ENCODE measurements at places on chromosomes 11 and 22.

DNA sequence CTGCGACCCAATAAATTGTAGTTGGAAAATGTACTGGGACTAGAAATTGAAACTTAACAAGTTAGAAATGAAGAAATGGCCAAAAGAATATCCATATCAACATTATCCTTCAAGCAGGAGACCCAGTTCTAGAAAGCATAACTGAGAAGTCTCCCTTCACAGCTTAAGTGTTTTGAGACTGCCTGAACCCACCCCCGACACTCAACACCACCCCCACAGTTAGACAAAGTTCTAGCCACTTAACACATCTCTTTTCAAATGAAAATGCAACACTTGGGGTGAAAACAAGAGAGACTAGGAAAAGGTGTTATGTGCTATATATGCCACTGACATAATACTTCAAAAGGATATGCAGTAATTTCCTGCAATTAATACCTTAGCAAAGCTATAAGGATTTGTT, 184.5 kb downstream of the SOX6 start:
- DNase-seq = no peak

GRCh38 chr22:22113701-22114100, 130.9 kb upstream of the VPREB1 start:
- DNase-seq = no peak

GRCh38 chr11:78954696-78955095, 380.0 kb upstream of the NARS2 start:
- DNase-seq = no peak

GRCh38 chr11:107018219-107018901, at the start of gene GUCY1A2:
TSS of gene GUCY1A2 (minus strand) at chr11:107018476. CDS start at chr11:107018055, 421 bp downstream.
- no peak for DNase-seq

GRCh38 chr22:28938286-28938833, 55.0 kb downstream of the ZNRF3 start:
- no peak for DNase-seq

GRCh38 chr11:126338346-126339055, 17.0 kb upstream of the ST3GAL4 start:
- no peak for DNase-seq

DNA sequence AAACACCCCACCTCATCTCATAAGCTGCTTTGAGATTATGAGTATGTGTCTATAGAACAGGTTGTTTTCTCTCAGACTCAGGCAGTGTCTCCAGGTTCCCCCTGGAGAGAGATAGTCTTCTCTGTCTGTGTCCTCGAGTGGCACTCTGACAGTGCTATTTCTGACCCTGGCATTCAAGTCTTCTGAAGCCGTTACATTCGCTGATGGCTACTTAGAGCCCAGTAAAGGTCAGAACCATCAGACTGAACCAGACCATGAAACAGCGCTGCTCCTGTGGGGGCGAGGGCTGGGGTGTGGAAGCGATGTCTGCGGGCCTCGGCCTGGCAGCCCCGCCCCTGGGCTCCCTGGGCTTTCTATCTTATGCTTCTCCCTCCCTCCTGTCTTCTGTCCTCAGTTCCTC, 23.5 kb downstream of the SHISA8 start:
- DNase-seq = no peak

DNA sequence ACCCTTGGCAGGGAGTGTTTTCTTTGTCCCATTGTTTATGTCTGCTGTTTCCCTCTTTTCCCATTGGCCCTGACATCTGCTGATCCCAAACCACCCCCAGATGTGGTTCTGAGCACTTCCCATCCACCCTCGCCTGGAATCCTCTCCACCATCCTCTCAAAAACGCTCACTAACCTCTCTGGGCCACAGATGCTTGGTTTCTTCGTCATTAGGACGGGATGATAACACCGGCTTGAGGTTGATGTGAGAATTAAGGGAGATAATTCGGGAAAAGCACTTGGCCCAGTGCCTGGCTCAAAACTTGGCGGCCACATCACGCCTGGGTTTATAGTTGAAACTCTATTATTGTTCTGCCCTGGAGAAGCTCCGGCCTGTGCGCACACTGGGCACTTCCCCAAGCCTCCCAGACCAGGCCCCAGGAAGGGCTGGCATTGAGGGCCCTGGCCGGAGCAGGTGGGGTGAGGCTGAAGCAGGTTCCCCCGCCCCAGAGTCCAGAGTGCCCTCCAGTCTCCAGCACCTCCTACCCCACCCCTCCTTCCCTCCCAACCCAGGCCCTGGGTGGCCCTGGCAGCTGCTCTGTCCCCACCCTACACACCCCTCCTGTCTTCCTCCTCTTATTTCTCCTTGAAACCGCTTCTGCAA, 63.7 kb downstream of the CYTH4 start:
- peak; percentile 78 for DNase-seq

- DNase-seq = no peak
Measured at GRCh38 chr11:116267146-116267545, 505.6 kb downstream of the BUD13 start.

DNA sequence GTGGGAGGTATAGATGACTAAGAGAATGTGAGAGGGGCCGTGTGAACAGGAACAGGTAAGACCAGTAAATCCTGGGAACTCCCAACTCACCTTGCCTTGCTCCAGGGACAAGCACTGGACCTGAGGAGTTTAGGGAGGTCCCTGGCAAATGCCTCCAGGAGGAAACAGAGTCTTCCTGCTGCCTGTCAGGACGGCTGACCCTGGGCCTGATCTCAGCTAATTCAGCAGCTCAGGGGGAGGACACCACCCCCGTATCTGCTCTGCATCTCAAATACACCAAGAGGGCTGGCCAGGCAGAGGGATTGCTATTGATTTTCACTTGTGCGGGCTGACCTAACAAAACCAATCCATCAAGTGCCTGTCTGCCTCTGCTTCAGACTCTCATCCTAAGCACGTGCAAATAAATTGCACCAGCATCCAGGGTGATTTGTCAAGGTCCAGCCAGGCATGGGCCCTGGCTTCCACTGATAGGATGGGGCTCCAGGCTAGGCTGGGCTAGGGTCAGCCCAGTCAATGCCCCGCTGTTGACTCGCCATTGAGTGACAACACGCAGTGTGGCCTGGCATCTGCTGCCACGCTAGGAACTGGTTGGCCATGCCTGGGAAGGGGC, 20.3 kb downstream of the UQCR10 start:
- no peak for DNase-seq

GRCh38 chr11:42841556-42841955, 470.2 kb upstream of the API5 start:
- DNase-seq = no peak

DNA sequence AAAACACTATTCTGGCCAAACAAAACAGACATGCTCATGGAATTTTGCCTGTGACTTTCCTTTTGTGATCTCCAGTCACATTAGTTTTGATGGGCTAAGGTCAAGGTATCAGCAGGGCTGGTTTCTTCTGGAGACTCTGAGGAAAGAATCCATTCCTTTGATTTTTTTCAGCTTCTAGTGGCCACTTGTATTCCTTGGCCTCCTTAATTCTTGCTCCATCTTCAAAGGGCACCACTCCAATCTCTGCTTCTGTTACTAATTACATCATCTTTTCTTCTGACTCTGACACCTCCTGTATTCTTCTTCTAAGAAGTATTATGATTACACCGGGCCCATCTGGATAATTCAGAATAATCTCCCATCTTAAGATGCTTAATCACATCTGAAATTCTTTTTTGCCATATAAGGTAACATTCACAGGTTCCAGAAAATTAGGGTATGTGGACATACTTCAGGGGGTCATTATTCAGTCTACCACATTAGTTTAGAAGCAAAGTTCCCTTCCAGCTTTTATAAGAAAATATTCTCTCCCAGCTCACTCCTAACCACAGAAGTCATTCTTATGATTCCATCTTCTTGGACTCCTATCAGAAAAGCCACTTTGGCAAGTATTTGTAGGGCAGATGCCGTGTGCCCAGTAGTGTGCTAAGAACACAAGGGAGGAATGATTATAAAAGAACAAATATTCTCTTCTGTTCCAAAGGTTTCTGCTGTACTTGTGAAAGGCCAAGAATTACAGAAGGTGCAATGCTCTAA, 56.4 kb upstream of the FSHB start:
- no peak for DNase-seq

DNA sequence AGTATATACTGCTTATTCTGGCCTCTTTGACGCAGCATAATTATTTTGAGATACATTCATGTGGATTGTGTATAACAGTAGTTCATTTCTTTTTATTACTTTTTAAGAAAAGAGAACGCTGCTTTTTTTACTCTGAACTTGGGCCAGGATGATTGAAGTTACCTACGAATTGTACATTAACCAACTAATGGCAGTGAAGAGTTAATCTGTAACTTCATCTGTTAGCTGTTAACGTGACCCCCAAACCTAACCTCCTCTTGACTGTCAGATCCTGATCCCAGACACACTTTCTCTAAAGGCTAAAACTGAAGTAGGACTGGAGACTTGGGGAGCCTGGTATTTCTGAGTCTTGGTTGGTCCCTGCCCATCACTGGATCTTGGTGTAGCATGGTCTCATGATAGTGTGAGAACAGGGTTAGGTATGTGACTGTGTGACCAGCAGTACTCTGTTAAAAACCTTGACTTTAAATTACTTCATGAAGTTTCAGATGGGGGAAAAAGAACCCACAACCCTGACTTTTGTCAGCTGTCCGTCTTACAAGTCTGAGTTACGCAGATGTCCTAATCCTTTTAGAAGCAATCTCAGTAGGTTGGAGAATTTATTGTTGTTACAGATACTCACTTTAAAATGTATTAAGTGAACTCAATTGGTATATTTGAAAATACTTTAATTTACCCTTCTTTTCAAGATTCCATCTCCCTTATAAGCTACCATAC, 39.4 kb downstream of the C22orf31 start:
- no peak for DNase-seq

DNA sequence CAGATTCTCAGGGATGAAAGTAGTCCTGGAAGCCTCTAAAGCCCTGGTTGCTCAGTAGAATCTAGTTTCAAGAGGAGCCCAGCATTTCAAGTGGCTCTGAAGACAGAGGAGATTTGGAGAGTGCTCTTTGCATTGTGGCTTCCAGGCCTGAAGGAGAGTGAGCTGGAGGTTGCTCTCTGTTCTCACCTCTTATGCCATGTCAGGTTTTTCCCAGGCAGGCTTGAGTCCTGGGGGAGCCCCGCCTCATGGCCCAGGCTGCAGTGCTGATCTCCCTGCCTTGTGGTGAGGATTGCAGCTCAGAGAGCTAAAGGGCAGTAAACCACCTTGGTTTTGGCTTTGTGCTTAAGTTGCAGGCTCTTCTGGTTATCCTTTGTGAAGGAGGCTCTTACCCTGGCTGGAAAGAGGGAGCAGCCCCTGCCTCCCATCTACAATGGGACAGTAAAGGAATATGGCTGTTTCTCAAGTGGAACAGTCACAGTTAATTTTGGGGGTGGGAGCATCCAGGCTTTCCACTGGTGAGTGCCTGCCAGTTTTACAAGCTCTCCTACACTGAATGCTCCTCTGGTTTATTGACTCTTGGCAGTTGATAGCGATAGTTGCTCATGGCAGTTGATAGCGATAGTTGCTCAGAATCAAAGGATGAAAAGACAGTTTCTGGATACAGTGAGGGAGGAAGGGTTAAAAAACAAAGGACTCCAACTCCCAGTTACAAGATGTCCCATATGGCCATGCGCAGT, 32.6 kb downstream of the RCOR2 start:
- DNase-seq = peak; percentile 41

DNA sequence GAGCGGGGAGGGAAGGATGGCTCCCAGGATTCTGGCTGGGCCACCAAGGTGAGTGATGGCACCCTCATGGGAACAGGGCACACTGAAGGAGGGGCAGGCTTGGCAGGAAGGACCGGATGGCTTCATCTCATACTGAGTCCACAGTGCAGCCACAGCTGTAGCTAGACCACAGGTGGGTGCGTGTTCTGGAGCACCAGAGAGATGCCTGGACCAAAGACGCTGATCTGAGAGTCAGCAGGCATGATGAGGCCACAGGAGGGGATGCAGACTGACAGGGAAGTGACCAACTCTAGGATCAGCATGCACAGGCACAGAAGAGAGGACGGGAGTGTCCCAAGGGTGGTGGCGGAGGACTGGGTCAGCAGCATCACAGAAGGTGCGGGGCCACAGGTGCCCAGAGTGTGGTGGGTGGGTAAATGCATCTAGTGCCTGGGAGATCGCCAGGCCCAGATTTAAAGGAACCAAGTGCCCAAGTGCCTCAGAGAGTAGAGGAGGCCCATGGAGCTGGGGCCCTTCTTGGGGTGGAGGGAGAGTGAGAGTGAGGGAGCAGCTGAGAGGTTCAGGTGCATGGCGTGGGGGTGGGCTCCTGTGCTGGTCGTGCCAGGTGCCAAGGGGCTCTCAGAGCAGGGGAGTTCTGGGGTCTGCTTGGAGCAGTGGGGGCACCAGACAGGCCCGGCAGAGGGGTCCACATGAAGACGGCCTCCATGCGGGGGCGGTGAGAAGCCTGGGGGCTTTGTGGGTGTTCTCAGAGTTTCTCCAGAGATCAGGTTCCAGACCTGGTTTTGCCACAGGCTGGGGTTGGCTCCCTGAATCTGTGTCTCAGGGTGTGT, 113.7 kb downstream of the CEP164 start:
- DNase-seq = no peak

GRCh38 chr11:45556851-45557707, 108.3 kb downstream of the CHST1 start:
- DNase-seq = peak; percentile 43

- DNase-seq = peak; percentile 98
Measured at GRCh38 chr11:111735262-111736116, 30.7 kb downstream of the PPP2R1B start.

GRCh38 chr11:10390375-10390774, 64.7 kb upstream of the AMPD3 start:
- DNase-seq = peak; percentile 60

- peak; percentile 62 for DNase-seq
Measured at GRCh38 chr11:62108017-62108750, 15.6 kb upstream of the INCENP start.

GRCh38 chr11:111001986-111002611, 243.4 kb upstream of the POU2AF2 start:
- peak; percentile 93 for DNase-seq

DNA sequence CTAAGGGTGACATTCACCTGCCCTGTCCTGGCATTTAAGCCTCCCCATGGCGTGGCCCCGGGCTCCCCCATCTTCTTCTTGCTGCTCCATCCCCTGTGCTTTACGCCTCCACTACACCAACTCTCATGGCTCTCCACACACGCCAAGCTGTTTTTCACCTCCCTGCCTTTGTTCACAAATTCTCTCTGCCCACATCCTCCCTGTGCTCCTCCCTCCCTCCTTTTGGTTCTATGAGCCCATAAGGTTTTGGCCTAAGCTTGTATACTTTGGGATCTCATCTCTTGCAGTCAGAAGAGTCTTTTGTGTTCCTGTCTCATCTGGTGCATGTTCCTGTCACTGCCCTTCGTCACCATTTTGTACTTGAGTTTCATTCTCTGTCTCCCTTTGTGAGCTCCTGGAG, 4.6 kb upstream of the DNAL4 start:
- DNase-seq = no peak

DNA sequence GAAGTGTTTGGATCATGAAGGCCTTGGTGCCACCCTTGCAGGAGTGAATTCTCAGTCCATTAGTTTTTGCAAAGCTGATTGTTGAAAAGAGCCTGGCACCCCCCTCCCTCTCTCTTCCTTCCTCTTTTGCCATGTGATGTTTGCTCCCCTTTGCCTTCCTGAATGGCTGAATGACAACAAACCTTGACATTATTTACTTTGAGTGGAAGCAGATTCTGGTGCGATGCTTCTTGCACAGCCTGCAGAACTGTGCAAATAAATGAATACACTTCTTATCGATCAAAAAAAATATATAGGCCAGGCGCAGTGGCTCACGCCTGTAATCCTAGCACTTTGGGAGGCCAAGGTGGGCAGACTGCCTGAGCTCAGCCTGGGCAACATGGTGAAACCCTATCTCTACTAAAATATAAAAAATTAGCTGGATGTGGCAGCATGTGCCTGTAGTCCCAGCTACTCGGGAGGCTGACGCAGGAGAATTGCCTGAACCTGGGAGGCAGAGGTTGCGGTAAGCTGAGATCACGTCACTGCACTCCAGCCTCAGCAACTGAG, 2.0 kb upstream of the NARS2 start:
- DNase-seq = no peak

GRCh38 chr11:126512251-126512650, 156.8 kb downstream of the ST3GAL4 start:
- DNase-seq = no peak
